Trophoblast cell (in vitro differentiated cells and primary cell): ENCODE measurements at places on chromosomes 4 and X.

- DNase-seq: no peak
Measured at GRCh38 chr4:176680668-176681180, 112.0 kb downstream of the VEGFC start.

DNA sequence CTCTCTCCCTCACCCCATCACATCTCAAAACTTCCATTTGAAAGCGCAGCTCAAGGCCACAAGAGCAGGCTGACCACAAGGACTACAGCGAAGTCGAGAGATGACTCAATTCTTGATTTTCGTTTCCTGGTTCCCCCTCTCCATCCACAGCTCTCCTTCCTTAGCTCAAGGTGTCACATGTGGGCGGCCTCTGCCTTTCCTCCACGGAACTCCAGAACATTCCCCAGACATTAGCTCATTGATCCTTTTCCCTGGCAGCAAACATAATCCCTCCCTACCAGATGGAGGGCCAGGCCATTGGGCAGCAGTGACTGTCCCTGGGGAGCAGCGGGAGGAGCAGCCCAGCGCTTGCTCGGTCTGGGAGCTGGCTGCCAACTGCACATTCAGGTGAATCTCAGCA is 56.3 kb downstream of the CCDC149 start:
- no peak for DNase-seq

- DNase-seq: no peak
Measured at GRCh38 chr4:121714548-121714947, 17.8 kb upstream of the ANXA5 start.

DNA sequence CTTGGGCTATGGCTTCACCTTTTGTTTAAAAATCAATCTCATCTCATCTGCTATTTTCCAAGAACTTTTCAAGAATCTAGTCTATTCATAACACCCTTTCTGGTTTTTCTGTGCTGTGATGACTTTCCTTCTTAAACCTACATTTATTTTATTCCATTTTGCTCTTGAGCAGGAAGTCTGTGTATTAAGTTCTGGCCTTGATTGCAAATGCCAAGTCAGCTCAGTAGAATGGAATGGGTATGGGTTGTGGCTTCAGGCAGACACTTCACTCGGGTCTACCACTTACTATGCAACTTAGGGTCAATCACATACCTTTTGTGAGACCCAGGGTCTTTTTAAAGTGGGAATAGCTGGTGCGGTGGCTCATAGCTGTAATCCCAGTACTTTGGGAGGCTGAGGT is 522.3 kb downstream of the TRIML1 start:
- DNase-seq: no peak

GRCh38 chr4:94551643-94552564 is 100.2 kb downstream of the PDLIM5 start:
- DNase-seq: no peak

- DNase-seq: no peak
Measured at GRCh38 chr4:75950213-75950815, 9.5 kb upstream of the NAAA start.

DNA sequence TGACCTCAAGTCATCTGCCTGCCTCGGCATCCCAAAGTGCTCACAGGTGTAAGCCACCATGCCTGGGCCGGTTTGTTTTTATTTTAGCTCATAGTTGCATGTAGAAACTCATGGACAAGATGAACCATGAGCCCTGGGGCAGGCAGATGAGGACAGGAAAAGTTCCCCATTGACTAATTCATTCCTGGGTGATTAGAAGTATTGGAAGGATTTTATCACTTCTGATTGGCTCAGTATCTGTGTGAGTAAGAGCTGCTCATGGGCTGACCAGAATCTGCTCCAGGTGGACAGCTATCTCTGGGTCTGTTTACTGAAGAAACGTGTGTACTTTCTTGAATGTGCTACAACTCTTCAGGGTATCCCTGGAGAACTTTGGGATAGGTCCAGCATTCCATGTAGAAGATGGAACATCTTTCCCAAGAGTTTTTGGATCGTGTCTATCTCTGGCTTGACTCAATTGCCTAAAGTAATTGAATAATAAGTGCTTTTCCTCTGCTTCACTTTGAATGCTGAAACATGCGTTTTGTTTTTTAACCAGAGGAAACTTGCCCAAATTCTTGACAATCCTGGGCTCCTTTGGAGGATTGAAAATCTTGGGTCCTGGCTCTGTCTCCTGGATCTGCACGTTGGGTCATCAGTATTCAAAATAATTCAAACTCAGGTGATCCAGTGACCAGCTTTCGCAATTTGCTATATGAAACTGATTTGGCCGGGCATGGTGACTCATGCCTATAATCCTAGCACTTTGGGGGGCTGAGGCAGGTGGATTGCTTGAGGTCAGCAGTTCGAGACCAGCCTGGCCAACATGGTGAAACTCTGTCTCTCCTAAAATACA is 88.6 kb upstream of the DHRSX start:
- DNase-seq: peak; percentile 79

DNA sequence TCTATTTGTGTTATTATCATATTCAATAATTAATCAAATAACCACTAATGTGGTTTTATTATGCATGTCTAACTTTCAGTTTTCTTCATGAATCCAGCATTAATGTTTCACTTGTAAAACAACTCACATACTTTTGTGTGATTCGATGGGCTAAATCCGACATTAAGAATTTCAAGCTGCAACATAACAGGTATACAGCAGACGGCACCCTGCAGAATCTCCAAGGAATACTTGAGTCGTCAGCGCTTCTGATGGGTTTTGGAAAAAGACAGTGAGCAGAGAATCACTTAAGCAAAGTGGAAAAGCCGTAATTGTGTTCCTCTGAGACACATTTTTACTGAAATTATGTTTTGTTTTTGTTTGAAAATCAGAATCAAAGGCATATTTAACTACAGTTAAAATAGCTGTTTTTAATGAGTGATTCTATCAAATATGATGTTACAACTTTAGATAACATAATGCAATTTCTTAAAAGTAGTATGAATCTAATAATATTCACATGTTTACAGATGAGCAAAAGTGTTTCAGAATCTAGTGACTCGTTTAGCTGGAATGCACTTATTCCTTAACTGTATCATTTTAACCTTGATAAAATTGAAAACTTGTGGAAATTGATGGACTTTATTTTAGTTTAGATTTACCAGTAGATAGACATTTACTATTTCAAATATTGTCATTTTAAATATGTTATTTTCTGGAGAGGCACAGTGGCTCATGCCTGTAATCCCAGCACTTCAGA is 514.8 kb downstream of the CCSER1 start:
- DNase-seq: no peak

DNA sequence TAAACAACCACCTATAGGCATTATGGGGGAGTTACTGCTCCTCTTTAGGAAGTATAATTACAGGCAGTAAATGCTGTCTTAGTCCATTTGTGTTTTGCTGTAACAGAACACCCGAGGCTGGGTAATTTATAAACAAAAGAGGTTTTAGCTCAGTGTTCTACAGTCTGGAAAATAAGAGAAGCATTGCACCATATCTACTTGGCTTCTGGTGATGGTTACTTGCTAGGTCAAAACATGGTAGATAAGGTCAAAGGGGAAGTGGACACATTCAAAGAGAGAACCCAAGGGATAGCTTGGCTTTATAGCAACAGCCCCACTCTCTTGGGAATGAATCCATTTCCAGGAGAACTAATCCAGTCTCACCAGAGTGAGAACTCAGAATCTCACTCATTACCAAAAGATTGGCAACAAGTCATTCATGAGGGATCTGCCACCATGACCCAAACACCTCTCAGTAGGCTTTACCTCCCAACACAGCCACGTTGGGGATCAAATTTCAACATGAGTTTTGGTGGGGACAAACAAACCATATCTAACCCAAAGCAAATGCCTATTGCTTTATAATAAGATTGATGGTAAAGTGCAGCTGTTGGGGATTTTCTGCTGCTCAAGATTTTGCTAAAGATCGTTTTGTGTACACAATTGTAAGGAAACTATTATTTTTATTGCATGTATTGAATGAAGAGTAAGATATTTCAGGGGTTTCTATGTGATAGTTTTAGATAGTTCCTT is 32.6 kb downstream of the STAG2 start:
- no peak for DNase-seq

- DNase-seq: no peak
Measured at GRCh38 chrX:127649011-127649410, 403.2 kb downstream of the ACTRT1 start.

DNA sequence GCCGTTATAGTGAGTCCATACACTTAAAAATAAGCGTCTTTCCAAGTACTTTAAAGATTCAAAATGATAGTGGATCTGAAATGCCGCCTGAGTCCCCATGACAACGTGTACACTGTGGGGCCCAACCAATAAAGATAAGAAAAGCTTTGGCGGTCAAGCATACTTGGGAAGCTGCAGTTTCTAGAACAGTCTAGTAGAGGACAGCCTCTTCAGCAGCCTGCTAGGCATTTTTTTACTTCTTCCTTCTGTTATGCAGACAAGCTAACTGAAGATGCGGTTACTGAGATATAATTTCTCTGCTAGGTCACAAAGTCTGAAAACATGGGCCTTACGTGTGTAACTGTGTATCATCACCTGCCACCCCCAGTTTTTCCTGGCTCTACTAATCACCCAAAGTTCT is 402 bp upstream of the UPRT start:
- DNase-seq: peak; percentile 2

- DNase-seq: no peak
Measured at GRCh38 chr4:123114915-123115756, 192.7 kb upstream of the NUDT6 start.

GRCh38 chr4:22534374-22534773 is 18.5 kb upstream of the ADGRA3 start:
- no peak for DNase-seq

GRCh38 chrX:110796407-110796697 is 735 bp upstream of the CHRDL1 start:
- DNase-seq: no peak

DNA sequence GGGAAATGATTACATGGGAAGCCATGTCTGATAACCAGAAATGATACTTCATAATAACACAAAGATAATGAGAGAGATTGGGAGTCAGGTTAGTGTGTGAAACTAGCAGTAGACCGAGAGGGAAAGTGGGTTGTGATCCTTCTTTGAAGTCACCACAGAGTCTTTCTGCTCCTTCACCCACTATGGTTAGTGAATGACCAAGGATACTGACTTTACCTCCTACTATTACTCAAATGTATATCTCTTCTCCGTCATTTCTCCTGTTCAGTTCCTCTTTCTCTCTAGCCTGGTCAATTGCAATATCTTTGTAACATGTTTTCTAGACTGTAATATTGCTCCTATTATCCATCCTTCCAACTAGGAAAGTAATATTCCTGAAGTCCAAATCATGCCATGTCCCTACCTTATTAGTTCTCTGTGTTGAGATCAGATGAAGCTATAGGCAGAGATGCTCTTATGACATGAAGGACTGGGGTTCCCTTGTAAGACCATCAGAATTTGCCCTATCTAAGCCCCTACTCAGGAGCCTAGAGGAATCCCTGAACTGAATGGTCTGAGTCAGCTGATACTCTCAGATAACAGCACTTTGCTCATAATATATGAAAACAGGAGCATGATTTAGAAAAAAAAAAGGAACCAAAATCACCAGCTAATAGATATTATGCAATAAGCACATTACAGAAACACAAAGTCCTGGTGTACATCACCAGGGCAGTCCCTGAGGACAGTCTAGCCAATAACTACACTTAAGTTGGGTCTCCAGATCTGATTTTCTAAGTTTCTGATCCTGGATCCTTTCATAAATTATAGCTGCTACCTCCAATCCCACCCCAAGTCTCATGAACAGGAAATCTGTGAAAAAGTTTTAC is 81.2 kb downstream of the SHROOM3 start:
- no peak for DNase-seq

DNA sequence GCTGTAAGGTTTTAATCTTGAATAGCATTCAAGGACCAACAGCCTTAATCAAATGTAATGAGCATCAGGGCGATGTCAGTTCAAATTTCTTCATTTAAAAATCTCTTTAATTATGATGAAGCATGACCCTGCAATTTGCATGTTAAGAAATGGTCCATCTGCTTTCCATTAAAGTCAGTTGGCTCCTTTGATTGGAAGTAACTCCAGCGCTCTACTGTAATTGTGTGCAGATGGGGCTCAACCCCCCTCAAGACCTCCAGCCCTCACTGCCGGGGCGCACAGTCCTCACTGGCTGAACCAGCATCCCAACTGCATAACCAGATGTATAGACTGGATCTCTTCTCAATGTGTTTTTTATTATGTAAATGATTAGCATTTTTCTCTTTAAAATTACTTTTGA is 126.9 kb downstream of the VCX3B start:
- no peak for DNase-seq

- no peak for DNase-seq
Measured at GRCh38 chr4:106017975-106018374, 122.7 kb downstream of the NPNT start.

GRCh38 chrX:147912093-147912801 is 528 bp downstream of the FMR1 start:
- DNase-seq: no peak

DNA sequence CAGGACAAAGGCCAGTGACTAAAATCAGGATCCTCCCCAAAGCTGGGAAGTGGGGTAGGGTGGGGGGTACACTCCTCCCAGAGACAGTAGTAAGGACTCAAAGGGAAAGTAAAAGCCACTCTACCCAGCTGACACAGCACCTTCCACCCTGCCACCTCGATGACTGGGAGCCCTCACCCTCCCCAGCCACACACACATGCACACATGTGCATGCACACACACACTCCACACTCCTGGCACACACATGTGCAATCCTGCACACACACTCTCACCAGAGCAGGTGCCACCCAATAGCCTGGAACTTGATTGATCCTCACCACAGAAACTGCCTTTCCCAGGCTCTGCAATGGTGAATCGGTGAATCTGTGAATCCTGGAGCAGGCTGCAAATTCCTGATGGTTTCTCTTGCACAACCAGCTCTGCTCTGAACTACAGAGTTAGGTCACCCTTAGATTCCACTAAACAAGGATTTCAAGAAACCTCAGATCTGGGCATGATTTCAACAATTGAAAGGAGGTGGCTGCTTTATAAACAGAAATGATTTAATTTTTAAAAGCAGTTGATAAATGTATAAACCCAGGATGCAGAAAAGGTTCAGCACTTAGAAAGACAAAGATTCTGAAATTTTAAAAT is 21.5 kb downstream of the AMOT start:
- DNase-seq: no peak

GRCh38 chr4:139392797-139393196 is 61.1 kb upstream of the RAB33B start:
- DNase-seq: peak; percentile 16

DNA sequence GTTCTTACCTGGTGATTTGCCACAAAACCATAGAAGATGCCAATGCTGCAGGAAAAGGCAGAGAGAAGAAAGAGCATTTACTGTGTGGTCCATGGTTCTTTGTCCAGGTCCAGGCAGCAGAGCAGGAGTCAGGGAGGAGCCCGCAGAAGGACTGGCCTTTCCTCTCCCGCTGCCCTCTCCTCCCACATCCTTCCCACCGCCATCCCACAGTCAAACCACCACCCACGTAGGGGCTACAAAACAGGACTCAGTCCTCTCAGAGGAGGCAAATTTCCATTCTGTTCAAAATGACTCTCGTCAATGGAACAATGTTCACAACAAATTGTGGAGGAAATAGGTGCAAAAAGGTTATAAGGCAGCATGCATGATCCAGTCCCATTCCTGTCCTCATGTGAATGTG is 58.6 kb downstream of the PROM1 start:
- DNase-seq: no peak
